ENCODE measurements at places on chromosomes 12 and 14.

GRCh38 chr14:67883717-67884116, 64.1 kb downstream of the RAD51B start:
- DNase-seq, result no peak

DNA sequence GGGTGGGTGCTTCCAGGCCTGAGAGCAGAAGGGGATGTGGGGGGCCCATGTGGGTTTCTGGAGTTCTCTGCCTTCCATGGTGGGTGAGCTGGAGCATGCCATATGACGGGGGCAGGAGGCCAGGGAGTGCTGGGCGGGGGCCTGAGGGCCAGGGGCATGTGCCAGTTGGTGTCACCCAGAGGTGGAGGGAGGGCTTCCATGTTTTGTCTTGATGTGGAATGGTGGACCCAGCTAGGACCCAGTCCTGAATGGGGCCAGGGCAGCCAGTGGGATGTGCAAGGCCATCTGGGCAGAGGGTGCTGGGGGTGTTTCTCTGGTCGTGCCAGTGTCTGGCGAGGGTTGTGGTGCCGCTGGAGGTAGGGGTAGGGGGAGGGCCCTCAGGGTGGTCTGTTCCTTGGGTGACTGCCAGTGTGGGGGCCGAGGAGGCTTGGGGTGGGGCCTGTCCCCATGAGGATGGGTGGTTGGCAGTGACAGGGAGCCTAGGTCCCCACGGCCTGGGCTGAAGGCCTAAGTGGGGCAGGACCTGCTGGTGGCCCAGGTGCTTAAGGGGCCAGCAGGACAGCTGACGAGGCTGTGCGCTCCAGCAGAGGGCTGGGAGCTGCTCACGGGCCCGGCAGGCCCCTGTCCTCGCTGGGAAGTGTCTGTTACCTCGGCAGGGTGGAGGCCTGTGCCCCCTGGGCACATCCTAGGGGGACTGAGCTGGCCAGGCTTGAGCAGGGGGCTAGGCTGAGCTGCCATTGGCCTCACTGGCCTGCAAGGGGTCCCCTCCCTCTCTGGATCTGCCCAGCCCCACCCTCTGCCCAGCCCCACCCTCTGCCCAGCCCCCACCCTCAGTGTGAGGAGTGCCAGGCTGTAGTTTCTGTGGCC, 26.8 kb downstream of the CEP170B start:
- DNase-seq, result no peak

DNA sequence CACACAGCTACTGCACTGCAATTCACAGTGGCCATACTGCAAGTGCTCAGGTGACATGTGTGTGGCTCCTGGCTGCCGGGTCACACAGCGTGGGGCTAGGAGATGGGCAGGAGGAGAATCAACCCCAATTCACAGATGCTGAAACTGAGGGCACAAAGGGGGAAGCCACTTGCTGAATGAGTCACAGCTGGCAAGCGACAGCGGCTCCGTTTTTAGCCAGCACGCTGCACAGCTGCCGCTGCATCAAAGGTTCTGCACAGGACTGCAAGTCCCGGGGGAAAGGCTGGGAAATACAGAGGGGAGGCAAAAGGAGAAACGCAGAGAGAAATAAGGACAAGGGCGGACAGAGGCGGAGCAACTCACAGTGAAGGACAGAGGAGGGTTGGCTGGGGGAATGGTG, 57.9 kb downstream of the KDM2B start:
- no peak for DNase-seq

- DNase-seq, result no peak
These were observed 5.5 kb downstream of the ZFP36L1 start for GRCh38 chr14:68787092-68787992.

GRCh38 chr12:120209851-120210250, 8.9 kb upstream of the RPLP0 start:
- no peak for DNase-seq

GRCh38 chr14:102215576-102216250, 76.0 kb downstream of the WDR20 start:
- no peak for DNase-seq

DNA sequence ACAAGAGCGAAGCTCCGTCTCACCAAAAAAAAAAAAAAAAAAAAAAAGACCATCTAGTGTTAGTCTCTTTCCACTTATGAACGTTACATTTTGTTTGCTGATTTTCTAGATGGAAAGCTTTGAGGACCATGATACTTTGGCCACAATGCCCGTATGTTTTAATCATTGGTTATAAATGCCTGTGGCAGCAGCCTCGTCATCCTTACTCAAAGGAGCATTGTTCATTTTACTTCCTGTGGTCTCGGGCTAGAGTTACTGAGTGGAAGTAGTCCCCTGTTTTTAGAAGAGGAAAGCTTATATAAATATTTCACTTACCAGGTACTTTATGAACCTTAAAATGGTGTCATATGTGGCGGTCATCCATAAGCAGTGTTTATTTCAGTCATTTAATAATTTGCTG, 359.9 kb downstream of the AEBP2 start:
- DNase-seq, result no peak

DNA sequence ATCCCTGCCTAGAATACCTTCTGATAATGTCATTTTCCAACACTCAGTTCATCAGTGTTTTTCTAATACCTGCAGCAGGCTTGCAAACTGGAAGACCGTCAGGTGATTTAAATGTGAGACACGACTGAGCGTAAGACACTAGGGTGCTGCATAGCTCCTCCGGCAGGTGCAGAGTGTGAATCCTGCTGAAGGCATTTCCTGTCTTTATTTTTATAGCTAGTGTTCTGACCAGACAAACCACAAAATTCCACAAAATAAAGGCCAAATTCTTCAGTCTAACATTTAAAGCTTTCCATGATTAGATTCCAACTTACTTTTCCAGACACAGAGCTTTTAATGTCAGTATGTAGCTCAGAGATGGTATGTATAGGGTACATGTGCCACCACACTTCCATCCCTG, 70.7 kb downstream of the BBS10 start:
- no peak for DNase-seq

DNA sequence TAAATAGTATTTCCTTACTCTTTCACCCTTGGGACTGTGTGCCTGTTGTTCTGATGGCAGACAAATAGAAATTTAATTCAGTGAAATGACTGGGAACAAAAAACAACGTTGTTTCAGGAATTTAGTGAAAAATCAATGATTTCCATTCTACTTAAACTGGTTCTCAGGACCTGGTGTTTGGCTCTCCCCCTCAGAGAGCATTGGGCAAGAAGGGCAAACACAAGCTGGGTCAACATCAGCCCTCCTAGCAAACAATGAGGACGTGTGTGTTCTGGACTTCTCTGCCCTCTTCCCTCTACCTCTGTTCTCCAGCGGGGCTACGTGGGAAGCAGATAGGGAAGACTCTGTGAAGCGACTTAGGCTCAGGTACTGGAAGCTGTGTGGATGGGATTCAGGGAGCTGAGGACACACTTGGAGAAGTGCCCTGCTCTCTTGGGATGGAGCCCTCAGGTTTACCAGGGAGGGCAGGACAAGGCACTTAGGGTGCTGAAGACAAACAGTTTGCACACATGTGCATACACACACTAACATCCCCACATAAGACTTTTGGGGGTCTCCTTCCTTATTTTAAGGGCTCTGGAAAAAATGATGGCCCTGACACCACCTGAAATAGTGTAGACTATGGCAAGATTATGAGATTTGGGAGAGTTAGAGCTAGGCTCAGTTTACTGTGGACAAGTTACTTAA, 7.6 kb upstream of the SERPINA1 start:
- no peak for DNase-seq

GRCh38 chr14:72688990-72689671, 204.8 kb downstream of the DPF3 start:
- DNase-seq, result no peak

DNA sequence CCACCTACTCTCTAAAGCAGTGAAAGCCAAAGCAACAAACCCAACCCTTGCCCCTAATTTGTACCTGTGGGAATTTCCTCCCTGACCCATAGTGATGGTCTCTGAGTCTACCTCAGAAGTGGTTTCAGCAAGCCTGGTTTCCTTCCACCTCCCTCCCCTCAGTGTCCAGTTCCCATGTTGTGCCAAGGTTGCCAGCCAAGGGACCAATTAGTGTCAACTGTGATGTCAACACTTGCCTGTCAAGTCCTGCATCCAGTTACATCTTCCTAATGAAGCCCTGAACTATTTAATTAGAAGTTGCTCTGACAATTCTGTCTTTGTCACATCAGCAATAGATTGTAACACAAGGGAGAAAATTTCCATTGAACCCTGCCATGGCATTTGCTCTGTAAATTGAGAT, 194.4 kb upstream of the CCDC196 start:
- DNase-seq, result no peak

DNA sequence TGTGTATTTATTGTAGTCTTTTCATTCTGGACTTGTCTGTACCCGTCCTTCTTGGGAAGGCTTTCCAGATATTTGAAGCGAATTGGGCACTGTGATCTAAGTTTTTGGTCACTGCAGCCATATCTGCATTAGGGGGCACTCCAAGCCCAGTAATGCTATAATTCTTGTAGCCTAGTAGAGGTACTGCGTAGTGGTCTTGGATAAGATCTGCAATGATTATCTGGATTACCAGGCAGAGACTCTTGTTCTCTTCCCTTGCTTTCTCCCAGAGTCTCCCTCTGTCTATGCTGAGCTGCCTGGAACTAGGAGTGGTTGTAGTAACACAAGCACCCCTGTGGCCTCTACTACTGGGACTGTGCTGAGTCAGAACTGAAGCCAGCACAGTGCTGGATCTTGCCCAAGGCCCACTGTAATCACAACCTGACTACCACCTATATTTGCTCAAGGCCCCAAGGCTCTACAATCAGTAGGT, 30.0 kb downstream of the SLC38A2 start:
- peak; percentile 34 for DNase-seq

GRCh38 chr12:27951898-27952297, 20.6 kb downstream of the PTHLH start:
- DNase-seq, result no peak

DNA sequence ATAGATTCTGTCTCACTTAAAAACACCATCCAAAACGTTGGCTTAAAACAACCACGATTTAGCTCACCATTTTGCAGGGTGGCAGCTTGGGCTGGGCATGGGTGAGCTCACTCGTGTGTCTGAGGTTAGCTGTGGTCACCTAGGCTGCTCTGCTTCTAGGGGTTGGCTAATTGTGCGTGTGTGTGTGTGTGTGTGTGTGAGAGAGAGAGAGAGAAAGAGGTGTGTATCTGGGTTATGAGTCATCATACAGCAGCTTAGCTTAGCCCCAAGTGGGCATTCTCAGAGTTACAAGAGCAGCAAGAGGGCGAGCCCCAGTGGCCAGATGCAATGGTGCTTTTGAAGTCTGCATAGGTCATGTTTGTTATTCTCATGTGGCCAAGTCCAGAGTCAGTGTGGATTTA, 6.0 kb downstream of the FBXW8 start:
- DNase-seq, result peak; percentile 51

GRCh38 chr14:75717729-75718128, 56.7 kb downstream of the TTLL5 start:
- no peak for DNase-seq

- no peak for DNase-seq
These were observed 8.3 kb upstream of the MTA1 start for GRCh38 chr14:105411017-105411941.

GRCh38 chr12:19404242-19404880, 34.9 kb upstream of the AEBP2 start:
- no peak for DNase-seq

DNA sequence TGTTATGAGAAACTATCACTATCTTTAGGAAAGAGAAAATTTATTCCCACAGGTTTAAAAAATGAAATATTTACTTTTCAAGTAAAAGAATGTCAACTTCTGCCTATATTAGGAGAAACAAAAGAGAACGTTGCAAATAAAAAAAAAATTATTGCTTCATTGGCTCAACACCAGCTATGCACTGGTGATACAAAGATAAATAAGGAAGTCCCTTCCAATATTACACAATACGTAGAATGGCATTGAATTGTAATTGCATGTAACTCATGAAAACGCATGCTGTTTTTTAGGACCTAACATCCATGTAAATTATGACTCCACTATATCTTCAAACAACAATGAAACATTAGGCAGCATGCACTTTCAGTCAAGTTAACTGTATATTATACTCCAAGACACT, 56.4 kb upstream of the RERGL start:
- no peak for DNase-seq

- DNase-seq, result no peak
These were observed 214.2 kb downstream of the ADAMTS20 start for GRCh38 chr12:43337571-43338444.

DNA sequence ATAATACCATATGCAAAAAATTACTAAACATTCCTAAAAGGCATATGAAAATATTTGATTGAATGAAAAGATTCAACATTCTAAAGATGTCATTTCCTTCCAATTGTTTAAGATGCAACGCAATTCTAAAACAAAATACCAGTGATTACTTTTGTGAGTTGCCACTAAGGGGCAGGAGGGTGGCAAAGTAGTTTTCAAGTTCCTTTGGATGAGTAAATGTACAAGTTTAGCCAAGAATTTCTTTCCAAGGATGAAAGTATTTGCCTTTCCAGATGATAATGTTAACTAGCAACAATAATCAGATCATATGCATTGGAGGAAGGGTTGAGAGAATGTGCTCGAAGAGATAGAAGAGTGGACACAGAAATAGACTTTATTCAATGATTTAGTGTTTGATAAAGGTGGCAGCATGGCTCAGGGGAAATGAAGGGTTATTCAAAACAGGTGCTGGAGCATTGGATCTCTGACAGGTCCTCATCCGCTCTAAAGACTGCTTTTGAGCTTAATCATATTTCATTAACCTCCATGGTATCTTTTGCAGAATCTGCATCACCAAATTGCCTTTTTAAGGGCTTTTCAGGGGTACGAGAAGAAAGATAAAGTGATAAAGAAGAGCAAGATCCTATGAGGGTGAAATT, 678.5 kb upstream of the TBX3 start:
- DNase-seq, result no peak

- no peak for DNase-seq
These were observed 78.0 kb downstream of the LRRC74A start for GRCh38 chr14:76904100-76904739.

DNA sequence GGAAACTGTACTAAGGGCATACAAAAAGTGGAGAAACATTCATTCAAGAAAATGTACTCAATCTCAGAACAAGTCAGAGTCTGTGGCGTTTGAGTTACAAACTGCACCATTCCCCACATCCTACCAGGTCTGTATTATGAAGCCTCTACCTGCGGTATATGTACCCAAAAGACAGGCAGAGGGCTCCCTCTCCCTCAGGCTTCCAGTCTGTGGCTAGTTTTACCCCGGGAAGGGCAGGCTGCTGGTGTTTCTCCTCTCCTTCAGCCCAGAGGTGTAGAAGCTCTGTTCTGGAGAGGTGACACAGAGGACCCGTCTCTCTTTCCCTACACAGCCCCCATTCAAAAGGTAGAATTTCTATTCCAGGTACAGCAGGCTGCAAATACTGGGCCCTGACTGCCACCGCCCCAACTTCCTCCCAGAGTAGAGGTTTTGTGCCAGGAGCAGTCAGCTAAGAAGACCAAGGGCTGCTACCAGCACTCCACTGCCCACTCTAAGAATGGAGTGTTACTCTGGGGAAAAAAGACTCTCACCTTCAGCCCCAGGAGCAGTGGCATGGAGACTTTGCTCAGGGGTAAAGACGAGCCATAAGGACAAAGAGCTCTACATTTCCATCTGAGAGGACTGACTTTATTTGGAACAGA, 39.4 kb downstream of the PARP11 start:
- no peak for DNase-seq
